H1 (cell line): ENCODE measurements at places on chromosomes 2 and 18.

DNA sequence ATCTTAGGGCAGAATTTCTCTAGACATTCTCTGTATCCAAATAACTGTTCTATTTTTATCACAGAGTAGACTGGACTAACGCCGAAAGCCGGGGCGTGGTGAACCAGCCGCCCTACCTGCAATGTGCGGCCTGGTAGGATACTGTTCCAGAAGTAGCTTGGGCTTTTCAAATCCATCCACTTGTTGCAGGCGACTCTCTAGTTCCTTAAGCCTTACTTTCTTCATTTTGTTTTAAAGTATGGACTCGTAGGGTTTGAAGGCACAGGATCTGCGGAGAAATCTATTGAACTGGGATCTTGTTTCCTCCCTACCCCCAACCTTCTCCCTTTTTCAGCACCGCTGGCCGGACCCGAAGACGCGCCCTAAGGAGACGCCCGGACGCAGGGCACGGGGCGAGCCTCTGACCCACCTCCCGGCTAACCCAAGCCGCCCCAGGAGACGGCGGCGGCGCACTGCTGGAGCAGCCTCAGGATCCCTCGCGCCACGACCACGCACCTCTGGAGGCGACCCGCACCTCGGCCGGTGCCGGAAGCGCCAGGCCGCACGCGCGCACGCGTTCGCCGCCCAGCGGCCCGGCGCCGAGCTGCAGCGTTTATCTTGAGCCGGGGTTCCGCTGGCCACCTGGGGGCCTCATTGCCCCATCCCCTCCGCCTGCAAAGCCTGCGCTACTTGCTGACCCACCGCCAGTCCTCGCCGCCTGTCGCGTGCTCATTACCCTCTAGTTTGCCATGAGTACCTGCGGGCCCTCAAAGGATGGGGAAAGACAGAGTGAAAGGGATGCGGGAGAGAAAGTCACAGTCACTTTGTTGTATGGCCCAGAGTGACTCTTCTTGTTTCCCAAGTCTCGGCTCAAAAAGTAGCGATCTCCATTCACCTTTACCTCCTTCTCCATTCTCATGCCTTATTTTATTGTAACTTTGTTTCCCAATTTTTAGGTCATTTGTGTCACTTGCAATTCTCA is at the start of gene METTL5:
METTL5 (minus strand) TSS at position 533 of the 961 bp plus-strand sequence; CDS start at position 225, 308 bp downstream.
- no peaks in the 10 kb centered on the region for H3K27me3 ChIP-seq
- peak within 1 kb of the TSS; percentile 59 for H3K4me3 ChIP-seq
- peaks cover 10% of the 10 kb centered on the region; the same call in 1 of the 2 replicates for H3K4me1 ChIP-seq
- no peaks in the 10 kb centered on the region for H3K36me3 ChIP-seq

- no peak overlapping the region for H3K4me3 ChIP-seq
- H3K27me3 ChIP-seq: no peaks in the 10 kb centered on the region
Observed at GRCh38 chr2:173202570-173202969, 126.9 kb downstream of the MAP3K20 start.

- H3K4me1 ChIP-seq: no peaks in the 10 kb centered on the region
- no peaks in the 10 kb centered on the region for H3K36me3 ChIP-seq
- H3K27ac ChIP-seq: no peak overlapping the region
- H3K4me3 ChIP-seq: no peak overlapping the region
- no peaks in the 10 kb centered on the region for H3K27me3 ChIP-seq
- no peak for DNase-seq
Observed at GRCh38 chr2:174439323-174439722, 43.8 kb downstream of the SCRN3 start.

DNA sequence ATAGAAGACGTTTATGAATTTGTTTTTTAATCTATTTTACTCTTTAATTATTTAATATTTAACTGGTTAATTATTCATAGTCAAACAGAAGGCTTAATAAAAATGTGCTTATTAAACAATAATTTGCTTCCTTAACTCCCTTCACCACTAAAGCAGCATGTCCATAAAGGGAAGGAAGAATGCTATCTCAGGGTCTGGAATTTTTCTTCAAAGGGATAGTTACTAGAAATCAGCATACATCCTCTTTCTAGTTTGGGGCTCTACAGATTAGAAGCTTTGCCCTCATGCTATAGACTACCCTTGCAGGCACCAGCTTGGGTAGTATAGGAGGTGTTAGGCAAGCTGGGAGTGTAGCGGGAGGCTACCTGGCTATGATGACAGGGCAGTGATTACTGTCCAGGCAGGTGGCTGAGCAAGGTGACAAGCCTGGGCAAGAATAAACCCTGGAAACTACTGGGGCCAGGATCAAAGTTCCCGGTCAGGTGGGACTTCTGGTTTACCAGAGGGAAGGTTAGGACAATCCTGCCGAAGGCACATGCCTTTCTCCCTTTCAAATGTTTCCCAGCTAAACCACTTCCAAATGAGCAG is 276.0 kb upstream of the REV1 start:
- H3K4me1 ChIP-seq: no peaks in the 10 kb centered on the region
- H3K4me3 ChIP-seq: no peak overlapping the region
- no peaks in the 10 kb centered on the region for H3K27me3 ChIP-seq
- no peaks in the 10 kb centered on the region for H3K36me3 ChIP-seq

DNA sequence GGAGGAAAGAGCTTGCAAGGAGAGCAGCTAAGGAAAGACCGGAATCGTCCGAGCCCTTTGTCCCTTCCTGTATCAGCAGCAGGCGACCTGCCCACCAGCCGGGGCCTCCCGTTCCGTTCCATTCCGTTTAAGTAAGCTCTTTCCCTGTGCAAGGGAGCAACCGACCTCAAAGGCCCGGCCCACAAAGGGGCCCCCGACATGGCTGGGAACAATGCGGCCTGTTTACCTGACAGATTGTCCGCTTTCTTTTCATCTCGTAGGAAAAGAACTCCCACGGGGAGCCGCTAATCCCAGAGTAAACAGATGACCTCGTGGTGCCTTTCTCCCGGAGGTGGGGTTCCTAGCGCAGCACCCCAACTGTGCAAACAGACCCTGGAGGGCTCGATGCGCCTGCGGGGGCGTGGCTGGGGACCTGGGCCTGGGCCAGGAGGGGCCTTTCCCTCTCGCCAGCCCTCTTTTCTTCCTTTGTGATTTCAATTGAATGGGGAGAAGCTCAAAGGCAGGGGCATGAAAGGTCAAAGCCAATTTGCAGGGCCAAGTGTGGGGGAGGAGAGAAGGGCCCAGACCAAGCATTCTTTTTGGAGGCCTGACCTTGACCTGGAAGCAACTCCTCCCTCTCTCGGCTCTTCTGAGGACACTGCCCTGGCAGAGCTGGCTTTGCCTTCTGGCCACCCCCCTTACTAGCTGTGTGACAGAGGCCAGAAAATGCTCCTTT is 120.2 kb downstream of the INHBB start:
- no peaks in the 10 kb centered on the region for H3K36me3 ChIP-seq
- H3K27me3 ChIP-seq: peaks cover 90% of the 10 kb centered on the region
- H3K4me3 ChIP-seq: 0 out of 2 replicates have a peak overlapping the region, but pooled peaks have one; percentile 14
- H3K4me1 ChIP-seq: peaks cover 9% of the 10 kb centered on the region
- peak; percentile 84 for DNase-seq
- H3K27ac ChIP-seq: no peak overlapping the region

- DNase-seq: no peak
- no peak overlapping the region for H3K27ac ChIP-seq
- peaks cover 6% of the 10 kb centered on the region; the same call in 1 of the 2 replicates for H3K4me1 ChIP-seq
- no peak overlapping the region for H3K4me3 ChIP-seq
- no peaks in the 10 kb centered on the region for H3K27me3 ChIP-seq
Observed at GRCh38 chr2:166841679-166842078, 46.6 kb upstream of the XIRP2 start.

GRCh38 chr2:165725421-165725820 is 68.6 kb downstream of the GALNT3 start:
- DNase-seq: no peak
- no peak overlapping the region for H3K4me3 ChIP-seq
- no peaks in the 10 kb centered on the region for H3K27me3 ChIP-seq

DNA sequence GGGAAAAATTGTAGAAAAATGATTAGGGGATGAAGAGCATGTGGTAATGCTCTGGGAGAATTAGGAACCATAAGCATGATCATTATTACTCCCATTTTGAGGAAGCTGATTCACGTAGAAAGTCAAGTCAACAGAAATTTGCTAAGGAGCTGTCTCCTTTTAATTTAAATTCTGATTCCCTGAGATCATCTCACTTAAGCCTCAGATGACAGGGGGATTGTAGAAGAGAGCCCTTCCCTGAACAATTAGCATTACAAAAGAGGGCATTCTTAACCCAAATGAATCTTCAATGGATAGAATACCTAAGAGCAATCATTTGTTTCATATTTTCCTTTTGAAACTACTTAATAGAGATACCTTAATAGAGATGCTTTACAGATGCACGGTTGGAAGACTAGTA is 267.9 kb downstream of the NYAP2 start:
- H3K36me3 ChIP-seq: no peaks in the 10 kb centered on the region
- H3K4me3 ChIP-seq: no peak overlapping the region
- no peak for DNase-seq
- no peak overlapping the region for H3K27ac ChIP-seq

DNA sequence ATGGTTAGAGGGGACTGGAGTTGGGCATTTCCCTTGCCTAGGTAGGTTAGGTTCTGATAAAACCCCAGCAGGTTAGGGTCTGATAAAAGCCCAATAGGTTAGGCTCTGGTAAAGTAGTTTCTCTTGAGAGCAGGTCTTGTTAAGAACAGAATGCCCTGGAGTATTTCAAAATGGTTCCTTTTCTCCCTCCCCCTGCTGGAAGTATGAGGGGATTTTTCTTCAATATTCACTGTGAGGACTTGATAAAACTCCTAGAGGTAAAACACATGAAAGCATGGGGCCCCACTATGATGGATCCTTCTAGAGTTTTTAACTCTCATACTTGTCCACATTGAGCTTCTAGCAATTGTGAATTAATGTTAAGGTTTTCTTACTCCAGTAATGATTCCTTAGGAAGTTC is 27.6 kb downstream of the ANKAR start:
- no peak overlapping the region for H3K4me3 ChIP-seq
- DNase-seq: no peak
- no peaks in the 10 kb centered on the region for H3K4me1 ChIP-seq
- no peaks in the 10 kb centered on the region for H3K27me3 ChIP-seq

GRCh38 chr2:37634914-37635503 is 36.4 kb downstream of the CDC42EP3 start:
- H3K4me3 ChIP-seq: no peak overlapping the region
- no peaks in the 10 kb centered on the region for H3K4me1 ChIP-seq
- H3K27me3 ChIP-seq: no peaks in the 10 kb centered on the region
- no peaks in the 10 kb centered on the region for H3K36me3 ChIP-seq
- DNase-seq: no peak

DNA sequence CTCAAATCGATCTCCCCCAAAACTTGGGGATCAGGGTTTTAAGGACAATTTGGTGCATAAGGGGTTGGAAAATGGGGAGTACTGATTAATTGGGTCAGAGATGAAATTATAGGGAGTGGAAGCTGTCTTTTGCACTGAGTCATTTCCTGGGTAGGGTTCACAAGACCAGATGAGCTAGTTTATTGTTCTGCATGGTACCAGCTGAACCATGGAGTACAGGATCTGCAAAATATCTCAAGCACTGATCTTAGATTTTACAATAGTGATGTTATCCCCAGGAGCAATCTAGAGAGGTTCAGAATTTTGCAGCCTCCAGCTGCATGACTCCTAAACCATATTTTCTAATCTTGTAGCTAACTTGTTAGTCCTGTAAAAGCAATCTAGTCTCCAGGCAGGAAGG is 73.1 kb downstream of the CPO start:
- no peaks in the 10 kb centered on the region for H3K27me3 ChIP-seq
- H3K4me3 ChIP-seq: no peak overlapping the region
- H3K4me1 ChIP-seq: peaks cover 18% of the 10 kb centered on the region
- H3K36me3 ChIP-seq: no peaks in the 10 kb centered on the region
- DNase-seq: no peak
- no peak overlapping the region for H3K27ac ChIP-seq

DNA sequence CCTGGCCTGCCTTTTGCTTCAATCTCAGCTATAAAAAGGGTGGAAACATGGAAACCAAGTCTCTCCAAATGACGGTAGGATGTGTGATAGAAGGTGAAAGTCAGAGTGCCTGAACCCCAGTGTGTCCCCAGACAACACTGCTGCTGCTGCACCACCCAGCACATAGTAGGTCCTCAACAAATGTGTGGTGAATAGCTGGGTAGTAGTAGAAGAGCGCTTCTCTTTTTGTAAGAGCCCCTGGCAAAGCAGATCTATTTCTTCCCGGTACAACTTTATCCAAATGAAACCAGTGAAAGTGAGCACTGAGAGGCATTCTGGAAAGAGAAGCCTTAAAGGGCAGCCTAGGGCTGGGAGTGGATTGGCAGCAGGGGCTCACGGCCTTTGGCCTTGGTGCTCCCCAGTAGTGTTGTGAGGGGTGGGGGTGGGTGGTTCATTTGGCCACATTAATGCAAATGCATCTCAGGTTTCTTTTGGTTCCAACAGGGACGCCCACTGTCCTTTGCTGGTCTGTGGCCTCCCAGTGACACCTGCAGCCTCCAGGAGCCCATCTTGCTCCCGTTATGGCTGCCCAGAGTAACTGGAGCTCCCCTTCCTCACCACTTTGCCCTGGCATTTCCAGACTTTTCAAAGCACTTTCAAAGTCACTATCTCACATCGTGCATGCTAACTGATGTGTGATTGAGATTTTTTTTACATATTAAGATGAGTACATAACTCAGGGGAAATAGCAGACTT is 304.3 kb upstream of the EPAS1 start:
- no peak overlapping the region for H3K4me3 ChIP-seq
- no peaks in the 10 kb centered on the region for H3K4me1 ChIP-seq
- no peak overlapping the region for H3K27ac ChIP-seq
- DNase-seq: peak; percentile 47
- H3K36me3 ChIP-seq: no peaks in the 10 kb centered on the region

DNA sequence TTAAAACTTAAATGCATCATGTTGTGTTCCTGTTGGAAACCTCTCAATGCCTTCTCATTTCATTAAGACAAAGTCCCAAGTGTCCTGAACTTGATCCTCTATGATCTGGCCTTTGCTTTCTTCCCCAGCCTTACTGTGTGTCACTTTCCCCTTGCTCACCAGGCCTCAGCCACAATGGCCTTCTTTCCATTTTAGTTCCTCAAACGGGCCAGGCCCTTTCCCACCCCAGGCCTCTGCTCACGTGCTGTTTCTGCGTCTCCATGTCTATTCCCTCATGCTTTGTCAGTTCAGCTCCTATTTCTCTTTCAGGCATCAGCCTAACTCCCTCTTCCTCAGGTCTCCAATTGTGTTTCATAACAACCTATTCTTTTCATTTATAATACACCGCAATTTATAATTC is 19.5 kb downstream of the CXCR4 start:
- no peak overlapping the region for H3K4me3 ChIP-seq
- H3K27ac ChIP-seq: no peak overlapping the region
- no peak for DNase-seq

DNA sequence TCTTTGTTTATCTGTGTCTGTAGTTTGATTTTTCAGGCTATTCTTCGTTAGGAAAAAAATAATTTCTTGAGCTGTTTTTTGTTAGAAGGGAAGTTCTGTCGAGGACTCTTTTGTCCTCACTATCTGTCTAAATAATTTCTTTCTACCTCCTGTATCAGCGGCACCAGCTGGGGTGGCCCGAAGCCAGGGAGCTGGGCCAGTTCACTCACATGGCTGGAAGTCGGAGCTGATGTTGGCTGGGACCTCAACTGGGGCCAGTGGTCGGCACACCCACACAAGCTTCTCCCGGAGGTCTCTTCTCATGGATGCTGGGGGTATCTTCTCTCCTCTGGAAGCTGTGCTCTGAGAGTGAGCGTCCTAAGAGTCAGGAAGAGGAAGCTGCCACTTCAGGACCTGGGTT is 8.0 kb upstream of the PDIA6 start:
- DNase-seq: no peak
- H3K4me1 ChIP-seq: no peaks in the 10 kb centered on the region
- no peaks in the 10 kb centered on the region for H3K27me3 ChIP-seq

- H3K36me3 ChIP-seq: no peaks in the 10 kb centered on the region
- H3K4me1 ChIP-seq: peaks cover 5% of the 10 kb centered on the region; the same call in 1 of the 2 replicates
- no peak overlapping the region for H3K27ac ChIP-seq
- no peaks in the 10 kb centered on the region for H3K27me3 ChIP-seq
- H3K4me3 ChIP-seq: no peak overlapping the region
Observed at GRCh38 chr2:64337314-64337713, 116.6 kb upstream of the LGALSL start.
